AG09309 (cell line): ENCODE measurements at places on chromosomes 2 and 18.

- DNase-seq = no peak
Measured at GRCh38 chr2:233353101-233353768, 1.1 kb upstream of the DGKD start.

DNA sequence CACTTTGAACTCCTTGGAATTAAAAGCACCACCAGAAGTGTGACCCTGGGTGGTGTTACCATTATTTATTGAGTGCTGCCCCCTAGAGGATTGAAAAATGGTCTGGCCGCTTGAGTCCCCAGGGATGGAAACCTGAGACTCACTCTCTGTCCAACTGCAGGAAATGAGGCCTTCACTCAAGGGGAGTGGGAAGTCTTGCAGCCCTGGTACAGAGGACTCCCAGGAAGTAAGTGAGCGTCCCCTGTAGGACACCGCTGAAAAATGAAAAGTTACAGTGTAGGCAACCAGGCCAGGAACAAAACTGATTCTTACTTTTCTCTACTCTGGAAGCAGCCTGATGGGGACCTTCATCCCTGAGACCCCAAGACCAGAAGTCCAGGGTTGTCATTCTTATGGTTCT lies 2.2 kb upstream of the NRP2 start:
- no peak for DNase-seq

DNA sequence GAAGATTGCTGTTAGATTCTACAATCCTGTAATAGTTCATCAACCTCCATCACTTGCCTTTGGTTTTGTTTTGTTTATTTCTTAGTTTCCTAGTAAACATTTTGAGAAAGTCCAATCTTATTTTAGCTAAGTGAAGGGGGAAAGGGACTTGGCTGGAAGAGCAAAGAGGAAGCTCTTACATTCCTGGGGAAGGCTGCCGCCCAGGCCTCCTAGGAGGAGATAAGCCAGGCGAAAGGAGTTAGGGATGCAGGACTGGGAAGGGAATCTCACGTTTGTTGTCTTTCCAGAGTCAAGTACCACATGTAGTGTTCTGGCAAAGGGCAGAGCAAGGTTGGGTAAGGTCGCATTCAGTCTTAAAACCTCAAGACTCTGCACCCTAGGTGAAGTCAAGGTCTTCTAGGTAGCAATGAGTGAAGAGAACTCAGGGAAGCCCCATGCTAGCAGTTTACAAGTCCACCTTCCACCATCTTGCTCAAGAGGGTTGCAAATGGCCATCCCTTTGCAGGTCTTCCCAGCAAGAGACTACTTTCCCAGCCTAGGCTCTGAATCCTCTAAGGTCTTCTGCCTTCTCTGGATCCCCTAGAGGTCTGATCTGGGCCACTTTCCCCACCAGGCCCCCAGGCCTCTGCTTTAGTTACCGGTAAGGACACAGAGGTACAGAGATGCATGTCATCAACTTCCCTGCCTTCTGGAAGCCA lies 320.7 kb downstream of the CYP26B1 start:
- DNase-seq = no peak

DNA sequence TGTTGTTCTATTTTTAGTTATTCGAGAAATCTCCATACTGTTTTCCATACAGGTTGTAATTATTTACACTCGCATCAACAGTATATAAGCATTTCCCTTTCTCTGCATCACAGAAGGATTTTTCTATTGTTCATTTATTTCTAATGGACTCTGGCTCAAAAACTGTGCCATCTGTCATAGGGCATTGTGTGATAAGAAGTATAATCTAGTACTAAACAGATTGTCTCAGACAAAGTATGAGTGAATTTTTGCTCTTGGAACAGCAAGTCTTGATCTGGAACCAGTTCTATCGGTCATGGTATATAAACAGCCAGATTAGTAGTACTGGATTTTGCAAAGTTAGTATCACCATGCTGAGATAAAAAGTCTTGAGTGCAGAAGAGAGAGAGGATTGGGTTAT lies 145.8 kb downstream of the KIAA1328 start:
- no peak for DNase-seq

- DNase-seq = no peak
Measured at GRCh38 chr2:158300394-158300793, 156.2 kb downstream of the CCDC148 start.

- no peak for DNase-seq
Measured at GRCh38 chr2:120861191-120861575, 125.5 kb downstream of the GLI2 start.

GRCh38 chr2:205055251-205055650 lies 510.0 kb downstream of the PARD3B start:
- DNase-seq = no peak

GRCh38 chr2:119338826-119339561 lies 27.6 kb downstream of the C2orf76 start:
- no peak for DNase-seq

DNA sequence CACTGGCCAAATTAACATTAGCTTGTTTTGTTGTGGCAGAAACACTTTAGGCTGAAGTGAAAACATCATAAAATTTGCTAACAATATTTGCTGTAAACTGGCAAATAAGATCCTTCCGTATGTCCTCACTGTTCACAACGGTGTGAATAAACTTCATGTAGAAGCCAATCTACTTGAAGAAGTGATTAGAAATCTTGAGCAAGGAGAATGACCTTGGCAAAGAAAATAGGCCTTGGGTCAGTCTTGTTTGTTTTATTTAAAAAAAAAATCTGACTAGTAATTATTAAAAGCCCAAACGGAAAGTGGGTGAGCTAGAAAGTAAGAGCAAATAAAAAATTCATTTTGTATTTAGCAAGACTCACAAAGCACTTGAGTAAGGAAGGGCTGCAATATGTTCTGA lies 197.0 kb downstream of the CPS1 start:
- no peak for DNase-seq

- DNase-seq = no peak
Measured at GRCh38 chr2:133711201-133711600, 142.9 kb upstream of the NCKAP5 start.

DNA sequence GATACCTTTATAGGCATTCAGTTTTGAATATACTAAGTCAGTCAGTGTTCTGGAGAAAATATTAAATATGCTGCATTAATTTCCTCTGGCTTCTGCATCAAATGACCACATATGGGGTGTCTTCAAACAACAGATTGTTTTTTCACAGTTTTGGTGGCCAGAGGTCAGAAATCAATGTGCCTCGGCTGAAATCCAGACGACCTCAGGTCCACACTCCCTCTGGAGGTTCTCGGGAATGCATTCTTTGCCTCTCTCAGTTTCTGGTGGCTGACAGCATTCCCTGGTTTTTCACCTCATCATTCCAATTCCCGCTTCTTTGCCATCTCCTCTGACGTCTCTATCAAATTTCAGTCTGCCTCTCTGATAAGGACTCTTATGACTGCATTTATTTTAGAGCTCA lies 142.3 kb downstream of the ZNF407 start:
- no peak for DNase-seq

DNA sequence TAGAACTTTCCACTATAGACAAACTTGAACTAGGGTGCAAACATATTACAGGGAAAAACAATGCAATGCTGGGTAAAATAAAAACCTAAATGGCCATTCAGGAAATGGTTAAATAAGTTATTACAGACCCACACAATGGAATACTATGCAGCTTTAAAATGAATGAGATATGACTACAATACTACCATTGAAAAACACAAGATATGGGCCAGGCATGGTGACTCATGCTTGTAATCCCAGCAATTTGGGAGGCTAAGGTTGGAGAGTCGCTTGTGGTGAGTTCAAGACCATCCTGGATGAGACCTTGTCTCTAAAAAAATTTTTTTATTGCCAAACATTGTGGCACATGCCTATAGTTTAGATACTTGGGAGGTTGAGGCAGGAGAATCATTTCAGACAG lies 6.8 kb downstream of the PECR start:
- no peak for DNase-seq

DNA sequence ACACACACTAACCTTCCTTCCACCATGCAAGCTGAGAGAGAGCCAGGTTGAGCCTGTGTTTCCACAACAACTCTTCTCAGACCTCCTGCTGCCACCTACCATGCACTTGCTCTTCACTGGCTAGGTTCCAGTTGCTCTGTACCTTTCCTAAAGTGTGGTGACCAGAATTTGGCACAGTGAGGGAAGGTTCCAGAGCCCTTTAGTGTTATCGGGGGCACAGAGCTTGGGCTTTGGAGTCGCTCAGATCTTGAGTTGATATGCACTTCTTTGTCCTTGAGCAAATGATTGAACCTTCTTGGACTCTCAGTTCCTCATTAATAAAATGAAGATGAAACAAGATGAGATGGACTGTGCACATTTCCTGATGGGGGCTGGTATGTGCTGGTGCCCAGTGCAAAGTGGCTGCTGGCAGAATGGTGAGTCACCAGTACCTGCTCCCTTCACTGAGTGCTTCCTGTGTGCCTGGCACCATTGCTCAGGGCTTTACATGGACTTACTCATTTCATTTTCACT lies 47.1 kb downstream of the NEDD4L start:
- no peak for DNase-seq
